ENCODE measurements at places on chromosomes 6 and 20.
A peak's percentile ranks its signal among the peaks of the same experiment; 100 is the strongest.

DNA sequence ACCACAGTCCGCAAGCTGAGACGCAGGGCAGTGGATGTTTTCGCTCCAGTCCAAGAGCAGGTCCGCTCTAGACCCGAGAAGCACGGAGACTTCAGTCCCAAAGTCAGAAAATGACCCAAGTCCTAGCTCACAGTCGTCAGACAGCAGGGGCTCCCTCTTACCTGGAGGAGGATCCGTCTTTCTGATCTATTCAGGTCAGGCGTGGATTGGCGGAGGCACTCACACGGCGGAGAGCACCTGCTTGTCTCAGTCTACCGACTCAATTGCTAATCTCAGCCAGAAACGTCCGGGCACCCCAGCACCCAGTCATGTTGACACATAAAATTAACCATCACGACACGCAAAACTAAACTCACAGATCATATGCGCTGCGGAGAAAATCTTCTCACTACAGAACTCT lies 285.3 kb upstream of the CDH4 start:
- DNase-seq = no peak

DNA sequence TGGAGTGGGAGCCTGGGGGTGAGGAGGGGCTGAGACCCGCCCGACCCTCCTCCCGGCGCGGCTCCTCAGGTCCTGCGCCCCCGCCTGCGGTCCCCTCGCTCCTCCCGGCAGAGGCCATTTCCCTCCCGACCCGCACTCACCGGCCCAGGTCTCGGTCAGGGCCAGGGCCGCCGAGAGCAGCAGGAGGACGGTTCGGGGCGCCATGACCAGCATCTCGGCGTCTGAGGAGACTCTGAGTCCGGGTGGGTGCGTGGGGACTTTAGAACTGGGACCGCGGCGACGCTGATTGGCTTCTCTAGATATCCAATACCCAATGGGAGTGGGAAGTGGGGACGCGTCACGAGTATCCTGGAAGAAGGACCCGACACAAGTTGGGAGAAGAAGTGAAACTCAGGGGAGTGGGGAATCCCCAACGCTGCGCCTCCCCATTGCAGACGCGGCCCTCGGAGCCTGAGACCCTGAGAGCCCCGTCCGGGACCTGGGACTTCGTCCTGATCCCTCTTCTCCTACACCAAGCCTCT lies at the start of gene HLA-B:
TSS of gene HLA-B (minus strand) at position 234 of the 521 bp plus-strand sequence. CDS start at position 213, 21 bp downstream.
- peak; percentile 16 for DNase-seq

DNA sequence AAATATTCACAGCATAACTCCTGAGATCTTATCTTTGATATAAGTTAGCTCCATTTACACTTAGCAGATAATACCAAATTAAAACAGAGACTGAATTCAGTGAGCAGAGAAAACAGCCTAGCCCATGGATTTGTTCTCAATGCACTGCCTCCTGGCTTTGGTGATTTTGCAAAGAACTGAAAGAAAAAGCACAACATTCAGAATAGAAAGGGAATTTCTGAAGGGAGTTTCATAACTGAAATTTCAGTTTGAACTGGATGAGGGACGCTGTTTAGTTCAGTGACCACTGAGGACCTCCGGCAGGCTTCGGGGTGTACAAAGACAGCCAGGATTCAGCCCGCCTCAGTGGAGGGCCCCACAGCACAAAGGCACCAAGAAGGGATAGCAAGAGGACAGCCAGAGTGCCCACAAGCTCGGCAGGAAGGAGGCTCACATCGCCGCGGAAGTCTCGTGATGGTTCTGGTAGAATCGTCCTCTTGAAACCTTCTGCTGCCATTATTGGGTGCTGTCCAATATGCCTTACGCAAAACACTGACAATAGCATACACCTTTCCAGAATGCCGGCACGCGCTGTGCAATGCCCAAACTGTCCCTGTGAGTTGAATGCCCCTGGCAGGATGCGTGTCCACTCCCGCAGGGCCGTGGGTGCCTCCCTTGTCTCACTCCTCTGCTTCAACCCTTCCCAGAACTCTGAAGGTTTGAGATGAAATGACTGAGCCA lies 9.7 kb upstream of the IRF4 start:
- no peak for DNase-seq

DNA sequence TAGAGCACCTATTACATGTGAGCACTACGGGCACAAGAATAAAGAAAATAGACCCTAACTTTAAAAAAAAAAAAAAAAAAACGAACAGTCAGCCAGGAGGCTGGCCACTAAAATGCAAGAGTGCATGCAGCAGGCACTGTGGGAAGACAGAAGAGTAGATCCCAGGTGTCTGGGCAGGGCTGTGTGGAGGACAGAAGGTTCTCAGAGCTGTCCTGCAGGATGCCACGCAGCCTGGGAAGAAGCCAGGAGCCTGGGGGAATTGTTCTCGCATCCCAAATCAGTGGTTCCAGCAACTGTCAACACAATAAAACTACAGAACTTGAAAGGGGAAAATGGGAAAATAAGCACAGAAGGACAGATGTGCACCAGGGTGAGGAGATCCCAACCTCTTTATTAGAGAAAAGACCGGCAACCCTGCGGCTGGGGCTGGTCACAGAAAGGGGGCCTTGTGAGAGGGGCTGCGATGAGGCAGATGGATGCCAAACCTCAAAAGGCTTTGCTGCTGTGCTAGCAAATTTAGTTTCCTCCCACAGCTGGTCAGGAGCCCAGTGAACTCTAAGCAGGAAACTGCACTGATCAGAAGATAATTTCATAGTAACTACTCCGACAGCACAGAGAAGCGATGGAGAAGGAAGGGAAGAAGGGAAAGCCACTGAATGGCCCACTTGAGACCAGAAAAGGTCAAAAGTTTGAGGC lies 30.9 kb downstream of the MAP3K5 start:
- DNase-seq = no peak

DNA sequence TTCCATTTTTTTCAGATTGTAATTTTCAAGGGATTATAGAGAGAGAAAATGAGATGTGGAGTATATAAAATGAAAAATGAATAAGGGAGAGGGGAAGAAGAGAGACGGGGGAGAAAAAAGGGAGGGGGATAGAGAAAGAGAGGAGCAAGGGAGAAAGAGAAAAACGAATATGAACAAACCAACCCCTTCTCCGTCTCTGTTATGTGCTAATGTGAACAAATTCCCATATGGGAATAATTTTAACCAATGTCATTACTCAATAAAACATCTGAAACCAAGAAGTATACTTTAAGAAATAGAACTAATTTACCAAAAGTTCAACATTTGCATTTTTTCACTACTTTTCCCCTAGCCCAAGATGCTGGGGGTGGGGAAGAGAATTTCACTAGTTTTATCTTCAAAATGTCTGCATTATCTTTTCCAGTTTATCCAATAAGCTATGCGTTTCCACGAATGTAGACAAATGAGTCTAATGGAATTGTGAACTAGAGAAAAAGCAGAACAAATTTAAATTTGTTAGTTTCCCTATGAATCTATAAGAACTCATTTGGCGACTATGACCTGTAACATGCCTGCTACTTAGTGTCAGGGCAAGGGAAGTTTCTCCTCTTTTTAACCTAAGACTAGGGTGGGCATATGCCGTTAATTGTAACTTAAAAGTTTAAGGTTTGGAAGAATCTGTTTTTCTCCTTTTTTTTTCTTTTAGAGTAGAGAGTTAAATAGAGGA lies 286.3 kb downstream of the BTBD9 start:
- no peak for DNase-seq

DNA sequence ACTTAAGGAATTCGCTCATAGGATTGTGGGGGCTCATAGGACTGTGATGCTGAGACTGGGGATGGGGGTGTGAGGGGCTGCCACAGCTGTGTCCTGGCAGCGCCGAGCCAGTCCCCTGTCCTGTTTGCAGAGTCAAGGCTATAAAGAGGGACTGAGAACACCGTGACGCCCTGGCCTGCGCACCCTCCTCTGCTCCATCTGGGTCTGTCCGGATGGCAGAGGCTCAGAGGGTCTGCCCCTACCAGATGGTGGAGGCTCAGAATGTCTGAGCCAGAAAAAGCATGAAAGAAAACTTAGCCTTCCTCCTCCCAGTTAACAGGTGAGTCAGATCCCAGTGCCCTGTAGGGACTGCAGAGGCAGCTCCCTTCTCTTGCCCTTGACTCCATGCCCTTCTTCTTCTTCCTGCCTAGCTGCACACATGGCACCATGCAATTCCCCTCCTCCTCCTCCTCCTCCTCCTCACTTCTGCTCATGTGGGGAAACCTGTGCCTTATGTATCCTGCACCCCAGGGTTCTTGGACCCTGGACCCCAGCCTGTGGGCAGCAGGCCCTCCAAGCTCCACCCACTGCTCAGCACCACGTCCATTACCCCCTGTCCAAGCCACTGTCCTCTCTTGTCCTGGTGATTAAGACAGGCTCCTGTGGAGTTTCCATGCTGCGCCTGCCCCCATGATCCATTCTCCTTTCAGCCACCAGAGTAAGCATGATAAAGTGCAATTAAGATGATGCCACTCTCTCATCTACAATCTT lies 410.0 kb upstream of the SULF2 start:
- DNase-seq = no peak

DNA sequence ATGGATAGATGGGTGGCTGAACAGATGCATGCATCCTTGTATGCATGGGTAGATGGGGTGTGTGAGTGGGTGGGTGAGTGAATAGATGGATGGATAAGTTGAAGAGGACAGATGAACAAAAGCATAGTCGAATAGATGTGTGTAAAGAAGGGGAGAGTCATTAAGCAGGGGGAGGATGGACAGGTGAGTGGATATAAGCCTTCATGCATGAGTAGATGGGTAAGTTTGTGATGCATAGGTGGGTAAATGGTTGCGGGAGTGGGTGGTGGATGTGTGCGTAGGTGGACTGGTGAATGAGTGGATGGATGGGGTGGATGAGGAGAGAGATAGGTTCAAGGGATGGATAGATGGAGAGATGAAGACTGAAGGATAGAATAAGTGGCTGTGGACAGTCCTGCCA lies 29.6 kb downstream of the HLA-DPB1 start:
- DNase-seq = no peak

DNA sequence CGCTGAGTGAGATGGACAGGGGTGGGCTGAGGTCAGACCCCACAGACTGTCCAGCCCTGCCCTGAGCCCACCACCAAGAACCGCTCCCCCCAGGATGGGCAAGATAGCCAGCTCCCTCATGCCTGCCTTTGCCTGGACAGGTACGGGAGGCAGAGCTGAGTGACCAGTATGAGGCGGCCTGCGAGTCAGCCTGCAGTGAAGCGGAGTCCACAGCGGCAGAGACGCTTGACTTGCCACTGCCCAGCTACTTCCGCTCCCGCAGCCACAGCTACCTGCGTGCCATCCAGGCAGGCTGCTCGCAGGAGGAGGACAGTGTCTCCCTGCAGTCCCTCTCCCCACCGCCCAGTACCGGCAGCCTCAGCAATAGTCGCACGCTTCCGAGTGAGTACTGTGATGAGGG lies 94.8 kb upstream of the MYL9 start:
- no peak for DNase-seq

DNA sequence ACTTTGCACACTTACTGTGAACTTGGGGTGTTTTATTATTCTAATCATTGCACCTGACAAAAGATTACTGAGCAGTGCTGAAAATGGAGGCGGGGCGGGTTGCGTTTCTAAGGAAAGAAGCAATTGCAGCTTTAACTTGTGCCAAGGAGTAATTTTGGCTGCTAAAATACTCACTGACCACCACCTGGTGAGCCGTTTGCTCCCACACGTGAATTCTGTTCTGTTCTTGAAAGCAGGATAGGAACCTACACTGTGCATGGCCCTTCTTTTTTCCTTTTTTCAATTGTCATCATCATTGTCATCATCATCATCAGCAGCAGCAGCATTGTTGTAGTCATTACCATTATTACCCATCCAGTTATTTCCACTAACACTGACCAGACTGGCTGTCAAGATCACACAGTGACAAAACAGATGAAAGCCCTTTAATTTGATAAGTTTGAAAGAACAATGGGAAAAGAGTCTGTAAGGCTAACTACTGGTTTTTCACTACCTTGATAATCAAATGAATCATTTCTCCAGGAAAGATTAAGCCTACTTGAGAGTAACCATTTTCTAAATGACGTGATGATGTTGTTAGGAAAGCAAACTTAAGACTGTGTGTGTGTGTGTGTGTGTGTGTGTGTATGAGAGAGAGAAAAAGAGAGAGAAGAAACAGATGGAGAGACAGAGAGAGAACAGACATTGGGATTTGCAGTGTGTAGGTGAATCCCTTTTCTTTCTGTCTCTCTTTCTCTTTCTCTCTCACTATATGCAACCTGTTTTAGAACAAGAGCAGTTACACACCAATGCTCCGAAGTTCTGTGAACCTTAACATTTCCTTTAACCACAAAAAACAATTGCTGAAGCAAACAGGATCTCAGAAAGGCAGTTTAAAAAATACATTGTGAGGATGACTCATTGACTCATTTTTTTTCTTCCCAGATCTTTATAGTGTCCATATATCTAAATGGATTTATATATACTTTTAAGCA lies 3.8 kb downstream of the RIPOR2 start:
- no peak for DNase-seq
